ENCODE measurements at places on chromosomes 5 and 9.

GRCh38 chr5:73264631-73265030 is 91.6 kb downstream of the TMEM174 start:
- DNase-seq, result no peak

DNA sequence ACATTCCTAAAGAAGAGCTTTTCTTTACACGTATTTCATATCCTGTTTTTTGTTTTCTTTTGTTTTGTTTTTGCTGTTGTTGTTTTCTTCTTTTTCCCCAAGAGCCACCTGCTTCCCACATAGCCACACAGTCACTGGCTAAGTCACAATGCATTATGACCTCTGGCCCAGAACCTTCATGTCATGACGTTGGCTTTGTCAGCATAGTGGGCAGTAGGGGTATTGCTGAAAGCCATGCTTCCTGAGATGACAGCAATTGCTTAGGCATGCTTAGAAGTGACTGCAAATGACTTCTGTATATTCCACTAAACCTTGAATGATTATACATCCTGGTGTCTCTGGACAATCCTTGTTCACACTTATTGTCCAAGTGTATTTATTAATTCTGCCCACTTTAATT is 375.8 kb downstream of the TAF11L14 start:
- DNase-seq, result no peak

DNA sequence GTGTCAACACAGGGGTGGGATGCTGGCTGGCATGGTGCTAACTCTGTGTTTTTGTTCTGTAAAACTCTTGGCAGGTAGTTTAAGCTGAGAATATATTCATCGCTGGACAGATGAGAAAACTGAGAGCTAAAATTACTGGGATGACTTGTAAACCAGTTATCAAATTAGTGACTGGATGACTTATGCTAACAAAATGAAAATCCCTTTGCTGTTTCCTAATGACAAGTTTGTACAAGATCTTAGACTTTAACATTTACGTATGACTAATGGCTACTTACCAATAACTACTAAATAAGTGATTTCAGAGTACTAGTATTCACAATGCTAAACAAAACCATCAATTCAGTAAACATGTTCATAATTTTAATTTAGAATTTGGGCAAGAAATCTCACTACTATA is 854.8 kb upstream of the ARRDC3 start:
- no peak for DNase-seq

GRCh38 chr5:150650021-150651006 is 9.9 kb downstream of the SYNPO start:
- DNase-seq, result no peak

GRCh38 chr5:103793595-103794182 is 231.1 kb upstream of the NUDT12 start:
- no peak for DNase-seq

GRCh38 chr9:34907044-34907443 is 51.0 kb upstream of the PHF24 start:
- DNase-seq, result no peak

GRCh38 chr9:27412963-27413362 is 111.1 kb upstream of the IFNK start:
- DNase-seq, result no peak
